RPMI8226 (cell line): ENCODE measurements at places on chromosomes 2 and 18.

DNA sequence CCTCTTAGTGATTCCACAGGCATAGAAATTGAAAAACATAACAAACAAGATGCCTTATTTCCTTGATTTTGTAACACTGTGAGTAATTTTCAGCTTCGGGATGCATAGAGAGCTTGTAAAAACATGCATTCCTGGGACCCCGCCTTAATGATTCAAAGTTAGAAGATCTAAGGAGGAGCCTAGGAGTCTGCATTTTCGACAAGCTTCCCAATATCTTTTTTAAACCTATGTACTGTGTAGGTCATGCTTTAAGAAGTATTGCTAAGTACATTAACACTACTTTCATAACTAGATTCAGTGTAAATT is 109.8 kb upstream of the ZNF516 start:
- DNase-seq = no peak

GRCh38 chr18:12884406-12885323 is 628 bp upstream of the PTPN2 start:
- no peak for DNase-seq

DNA sequence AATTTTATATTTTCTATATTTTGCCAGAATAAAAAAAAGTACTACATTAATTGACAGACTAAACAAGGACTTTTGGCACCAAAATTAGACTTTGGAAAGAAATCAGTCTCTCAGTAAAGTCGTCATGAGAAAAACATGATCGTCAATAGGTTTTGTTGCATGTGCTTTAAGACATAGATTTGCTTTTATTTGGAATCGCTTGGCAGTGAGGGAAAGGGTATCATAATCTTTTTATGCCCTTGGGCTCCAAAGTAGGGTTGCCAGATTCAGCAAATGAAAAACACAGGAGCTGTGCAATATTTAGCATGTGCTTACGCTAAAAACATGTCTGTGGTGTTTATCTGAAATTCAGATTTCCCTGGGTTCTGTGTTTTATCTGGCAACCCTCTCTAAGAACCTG is 177.6 kb downstream of the LAMA1 start:
- no peak for DNase-seq

- DNase-seq = no peak
These were observed 87.5 kb downstream of the BOD1L2 start for GRCh38 chr18:57234346-57234745.

DNA sequence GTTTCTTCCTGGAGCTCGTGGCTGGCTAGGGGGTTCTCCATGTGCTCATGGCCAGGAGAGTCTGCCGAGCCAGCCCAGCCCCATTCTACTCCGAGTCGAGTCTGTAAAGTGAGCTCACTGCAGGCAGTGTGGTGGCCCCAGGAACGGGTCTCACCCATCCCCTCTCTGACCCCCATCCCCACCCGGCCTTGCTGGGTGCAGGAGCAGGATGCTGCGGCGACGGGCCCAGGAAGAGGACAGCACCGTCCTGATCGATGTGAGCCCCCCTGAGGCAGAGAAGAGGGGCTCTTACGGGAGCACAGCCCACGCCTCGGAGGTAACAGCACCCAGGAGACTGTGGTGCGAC is 1.4 kb downstream of the ANO7 start:
- DNase-seq = no peak

GRCh38 chr2:174699993-174700766 is 64.1 kb downstream of the CHRNA1 start:
- peak; percentile 56 for DNase-seq

- DNase-seq = no peak
These were observed 230.8 kb upstream of the CHAC2 start for GRCh38 chr2:53536583-53537361.

GRCh38 chr18:7492385-7492784 is 74.7 kb upstream of the PTPRM start:
- DNase-seq = no peak

- DNase-seq = no peak
These were observed 12.8 kb downstream of the UPP2 start for GRCh38 chr2:158114516-158114915.

DNA sequence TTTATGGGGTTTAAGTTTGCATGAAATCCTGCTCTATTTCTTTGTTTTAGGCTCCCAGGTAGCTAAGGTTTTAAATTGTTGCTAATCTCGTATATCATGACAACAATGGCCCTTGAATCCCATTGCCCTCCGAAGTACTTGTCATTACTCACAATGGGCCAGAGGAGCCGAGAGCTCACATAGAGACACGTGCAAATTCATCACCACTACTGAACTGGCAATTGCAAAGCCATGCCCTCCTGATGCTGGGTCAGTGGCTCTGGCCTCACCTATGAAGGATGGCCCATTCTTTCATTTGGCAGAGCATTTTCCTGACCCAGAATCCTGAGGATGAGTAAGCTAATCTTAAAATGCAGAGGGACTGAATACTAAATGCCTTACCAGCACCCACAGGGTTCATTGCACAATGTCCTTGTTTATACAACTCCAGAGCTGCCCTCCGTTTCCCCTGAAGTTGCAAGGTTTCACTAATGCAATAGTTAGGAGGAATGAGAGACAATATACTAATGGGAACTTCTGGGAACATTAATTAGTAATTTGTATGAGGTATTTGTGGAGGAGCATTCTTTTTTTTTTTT is 71.6 kb upstream of the GAREM1 start:
- no peak for DNase-seq

DNA sequence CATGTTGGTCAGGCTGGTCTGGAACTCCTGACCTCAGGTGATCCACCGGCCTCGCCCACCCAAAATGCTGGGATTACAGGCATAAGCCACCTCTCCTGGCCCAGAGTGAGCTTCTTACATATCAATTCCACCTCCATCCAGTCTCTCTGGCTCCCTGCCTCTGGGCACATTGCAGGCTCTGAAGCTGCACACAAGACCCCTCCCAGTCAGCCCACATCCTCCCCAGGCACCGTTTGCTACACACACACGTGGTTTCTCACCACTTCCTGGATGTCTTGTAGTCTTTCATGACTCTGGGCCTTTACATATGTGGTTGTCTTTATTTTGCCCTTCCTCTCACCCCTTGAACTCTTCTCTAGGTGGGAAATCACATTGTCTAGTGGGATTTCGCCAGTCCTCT is 64.0 kb upstream of the CABLES1 start:
- peak; percentile 77 for DNase-seq

- no peak for DNase-seq
These were observed 72.5 kb upstream of the RGPD5 start for GRCh38 chr2:109721626-109722025.

DNA sequence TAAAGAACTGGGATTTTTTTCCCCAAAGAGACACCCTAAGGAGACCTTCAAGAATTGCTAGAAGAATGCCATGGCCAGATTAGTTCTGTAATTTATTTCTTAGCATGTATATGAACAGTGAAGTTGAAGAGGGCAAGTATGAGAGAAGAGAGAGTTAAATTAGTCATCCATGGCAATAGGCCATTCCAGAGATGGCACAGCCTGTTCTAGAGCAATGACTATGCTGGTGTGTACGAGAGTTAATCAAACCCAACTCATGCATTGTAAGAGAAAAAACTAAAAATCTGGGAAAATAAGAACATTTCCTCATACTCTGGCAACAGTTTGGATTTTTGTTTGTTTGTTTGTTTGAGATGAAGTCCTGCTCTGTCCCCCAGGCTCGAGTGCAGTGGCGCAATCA is 112.1 kb upstream of the PIK3C3 start:
- no peak for DNase-seq

DNA sequence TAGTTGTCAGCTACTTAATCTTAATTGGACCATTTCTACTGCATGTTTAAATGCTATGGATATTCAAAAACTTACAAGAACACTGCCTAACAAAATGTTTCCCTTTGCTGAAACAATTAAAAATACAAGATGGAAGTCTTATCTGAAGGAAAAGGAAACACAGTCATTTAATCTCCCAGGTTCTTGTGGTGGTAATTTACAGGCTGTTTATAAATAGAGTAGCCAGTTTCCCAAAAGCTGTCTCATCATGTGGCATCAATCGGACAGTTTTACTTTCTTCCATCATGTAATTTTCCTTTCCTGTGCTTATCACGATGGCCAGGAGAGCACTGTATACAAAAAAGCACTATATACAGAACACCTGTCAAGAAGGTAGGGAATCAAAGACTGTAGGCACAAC is 368.1 kb downstream of the ZEB2 start:
- DNase-seq = no peak

GRCh38 chr2:217031445-217031844 is 171.6 kb upstream of the TNP1 start:
- no peak for DNase-seq

- peak; percentile 57 for DNase-seq
These were observed 618 bp downstream of the POLR2D start for GRCh38 chr2:127857265-127857808.
